ENCODE measurements at places on chromosomes 13 and 19. TPM values are rescaled to one million over a fixed set of nuclear protein-coding genes. Genes with fewer than 3 reads are reported as not detected.
A peak's percentile ranks its signal among the peaks of the same experiment; 100 is the strongest.

Gene EPS8L1
- 15.7 TPM for total RNA-seq

Gene DEDD2
- 110 TPM for total RNA-seq

Gene CD209
- not detected for total RNA-seq

Gene CRB3
- not detected for total RNA-seq

Gene ZFP14
- 8.2 TPM for total RNA-seq

Gene IFI30
- 109 TPM for total RNA-seq

Gene SGCG
- not detected for total RNA-seq

Gene KIR3DL1
- 34.7 TPM for total RNA-seq

DNA sequence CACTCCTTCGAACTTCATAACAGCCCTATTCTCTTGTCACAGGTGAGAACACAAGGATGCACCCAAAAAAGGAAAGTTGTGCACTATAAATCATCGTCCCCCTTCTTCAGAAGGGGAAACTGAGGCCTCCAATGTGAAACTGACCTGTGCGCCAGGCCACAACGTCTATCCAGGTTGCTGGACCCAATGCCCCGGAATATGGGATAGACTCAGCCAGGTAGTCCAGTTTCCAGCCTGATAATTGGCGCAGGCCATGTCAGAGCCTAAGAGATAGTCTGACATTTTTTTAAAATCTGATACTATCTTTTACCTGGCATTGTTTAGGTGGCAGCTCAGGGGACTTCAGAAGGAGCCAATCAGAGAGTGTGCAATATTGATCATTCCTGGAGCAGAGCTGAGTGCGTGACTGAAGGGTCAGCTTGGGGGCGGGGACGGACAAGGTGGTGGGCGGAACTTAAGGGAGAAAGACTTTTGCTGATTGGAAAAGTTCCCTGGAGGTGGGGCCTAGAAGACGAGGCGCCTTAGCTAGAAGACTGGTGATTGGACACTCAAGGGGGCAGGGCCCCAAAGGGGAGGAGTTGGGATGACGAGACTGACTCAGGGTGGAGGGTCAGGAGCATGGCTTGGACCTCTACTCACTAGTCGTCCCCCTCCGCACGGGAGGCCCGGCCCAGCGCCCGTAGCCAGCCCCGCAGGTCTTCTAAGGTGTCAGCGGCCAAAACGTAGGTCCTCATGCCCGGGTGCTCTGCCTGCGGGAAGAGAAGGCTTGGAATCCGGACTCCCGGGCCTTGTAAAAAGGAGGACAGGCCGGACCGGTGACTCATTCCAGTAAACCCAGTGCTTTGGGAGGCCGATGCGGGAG is 8.5 kb downstream of the PLEKHA4 start:
- DNase-seq: no peak

DNA sequence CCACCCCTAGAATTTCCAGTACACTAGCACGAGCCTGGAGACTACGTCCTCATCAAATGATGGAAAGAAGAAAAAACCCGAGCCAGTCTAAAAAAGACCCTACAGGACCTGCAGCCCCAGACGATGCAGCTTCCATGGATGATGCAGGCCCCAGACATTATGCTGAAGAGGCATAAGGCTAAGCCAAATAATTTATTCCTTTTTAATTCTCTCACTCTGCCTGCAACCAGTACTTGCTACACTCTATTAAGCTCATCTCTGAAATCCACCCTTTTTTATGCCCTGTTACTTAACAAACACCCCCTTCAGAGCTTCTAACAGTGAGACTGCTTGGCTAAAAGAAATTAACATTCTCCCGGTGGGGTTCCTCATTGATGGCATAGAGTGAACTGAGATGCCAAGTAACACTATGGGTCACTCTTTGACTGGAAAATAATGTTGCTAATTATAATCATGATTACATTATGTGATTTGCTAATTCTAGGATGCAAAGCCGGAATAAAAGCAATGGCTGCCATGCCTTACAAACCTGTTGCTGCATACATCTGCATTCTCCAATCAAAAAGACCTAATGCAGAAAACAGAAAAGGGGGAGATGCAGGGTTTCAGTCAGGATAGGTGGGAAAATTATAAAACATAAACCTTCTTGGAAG is 1462.4 kb downstream of the UQCRFS1 start:
- DNase-seq: no peak

DNA sequence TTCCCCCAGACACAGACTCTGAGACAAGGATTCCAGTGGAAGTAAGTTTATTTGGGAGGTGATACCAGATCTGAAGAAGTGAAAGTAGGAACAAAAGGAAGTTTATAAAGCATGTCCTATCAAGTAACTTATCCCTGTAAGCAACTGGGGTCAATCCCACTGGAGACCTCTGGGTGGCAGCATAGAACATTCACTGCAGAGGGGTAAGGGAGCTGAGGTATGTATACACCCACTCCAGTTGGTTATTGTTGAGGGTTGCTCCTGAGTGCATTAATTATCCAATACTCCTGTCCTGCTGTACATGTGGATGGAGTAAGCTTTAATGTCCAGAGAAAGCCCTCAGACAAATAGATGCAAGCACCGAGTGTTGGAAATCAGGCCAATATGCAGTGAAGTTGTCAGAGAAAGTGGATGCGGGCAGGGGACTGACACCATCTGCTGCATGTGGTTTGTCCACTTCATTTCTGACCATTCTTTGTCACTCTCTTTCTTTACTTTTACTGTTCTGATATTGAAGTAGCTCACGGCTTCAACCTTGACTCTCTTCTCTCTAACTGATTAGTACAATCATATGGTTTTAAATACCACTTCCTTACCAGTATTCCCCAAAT is 46.7 kb downstream of the NOTCH3 start:
- DNase-seq: peak; percentile 55

GRCh38 chr13:62357887-62358645 is 942.4 kb upstream of the PCDH20 start:
- no peak for DNase-seq

DNA sequence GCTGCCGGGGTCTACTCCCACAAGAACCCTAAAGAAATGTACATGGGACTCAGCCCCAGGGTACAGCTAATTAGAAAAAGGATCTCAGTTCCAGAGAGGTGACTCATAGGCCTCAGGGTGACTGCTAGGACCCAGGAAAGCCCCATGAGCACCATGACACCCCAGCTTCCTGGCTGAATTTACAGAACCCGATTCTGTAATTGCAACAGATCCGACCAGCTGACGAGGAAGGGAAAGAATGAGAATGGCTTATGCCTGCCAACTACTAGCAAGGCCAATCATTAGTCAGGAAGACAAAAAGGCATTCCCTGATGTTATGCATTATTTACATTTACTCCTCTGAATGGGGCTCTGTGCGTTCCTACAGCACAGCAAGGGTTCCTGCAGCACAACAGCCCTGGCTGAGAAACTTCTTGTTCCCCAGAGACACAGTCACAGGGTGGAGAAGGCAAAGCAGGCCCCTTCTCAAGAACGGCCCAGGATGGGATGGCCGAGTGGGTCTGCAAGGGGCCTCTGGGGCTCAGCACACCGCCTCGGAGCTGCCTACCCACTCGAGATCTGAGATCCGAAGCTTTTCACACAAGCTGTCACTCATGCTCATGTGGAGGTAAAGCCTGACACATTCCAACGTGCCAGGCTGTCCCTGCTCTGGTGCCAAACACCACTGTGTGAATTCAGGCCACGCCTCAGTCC is 27.2 kb downstream of the PBX4 start:
- peak; percentile 40 for DNase-seq

GRCh38 chr19:1098177-1099051 is 3.2 kb upstream of the POLR2E start:
- no peak for DNase-seq

DNA sequence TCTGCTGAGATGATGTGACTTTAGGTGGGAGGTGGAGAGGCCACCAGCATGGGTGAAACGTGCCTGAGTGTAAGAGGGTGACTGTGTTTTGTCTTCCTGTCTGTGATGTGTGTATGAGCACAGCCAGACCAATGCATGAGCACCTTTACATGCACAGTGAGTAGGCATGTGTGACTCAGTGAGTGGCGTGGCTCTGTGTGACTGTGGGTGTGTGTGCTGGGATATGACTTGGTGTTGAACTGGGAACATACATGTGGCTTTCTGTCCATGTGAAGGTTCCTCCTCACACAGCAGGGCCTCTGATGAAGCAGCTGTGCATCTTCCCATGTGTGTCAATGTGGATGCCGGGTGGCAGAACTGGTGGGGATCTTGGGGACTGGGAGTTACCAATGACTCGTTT is 19.9 kb upstream of the LGALS13 start:
- no peak for DNase-seq

GRCh38 chr13:26060357-26060756 is 8.5 kb upstream of the SHISA2 start:
- DNase-seq: no peak

GRCh38 chr13:44158881-44159632 is 214.6 kb upstream of the SERP2 start:
- DNase-seq: no peak

GRCh38 chr19:16244091-16244490 is 46.4 kb downstream of the AP1M1 start:
- peak; percentile 56 for DNase-seq

GRCh38 chr13:38824342-38824741 is 137.5 kb downstream of the FREM2 start:
- DNase-seq: no peak

GRCh38 chr13:98289339-98289945 is 112.4 kb upstream of the RNF113B start:
- no peak for DNase-seq

DNA sequence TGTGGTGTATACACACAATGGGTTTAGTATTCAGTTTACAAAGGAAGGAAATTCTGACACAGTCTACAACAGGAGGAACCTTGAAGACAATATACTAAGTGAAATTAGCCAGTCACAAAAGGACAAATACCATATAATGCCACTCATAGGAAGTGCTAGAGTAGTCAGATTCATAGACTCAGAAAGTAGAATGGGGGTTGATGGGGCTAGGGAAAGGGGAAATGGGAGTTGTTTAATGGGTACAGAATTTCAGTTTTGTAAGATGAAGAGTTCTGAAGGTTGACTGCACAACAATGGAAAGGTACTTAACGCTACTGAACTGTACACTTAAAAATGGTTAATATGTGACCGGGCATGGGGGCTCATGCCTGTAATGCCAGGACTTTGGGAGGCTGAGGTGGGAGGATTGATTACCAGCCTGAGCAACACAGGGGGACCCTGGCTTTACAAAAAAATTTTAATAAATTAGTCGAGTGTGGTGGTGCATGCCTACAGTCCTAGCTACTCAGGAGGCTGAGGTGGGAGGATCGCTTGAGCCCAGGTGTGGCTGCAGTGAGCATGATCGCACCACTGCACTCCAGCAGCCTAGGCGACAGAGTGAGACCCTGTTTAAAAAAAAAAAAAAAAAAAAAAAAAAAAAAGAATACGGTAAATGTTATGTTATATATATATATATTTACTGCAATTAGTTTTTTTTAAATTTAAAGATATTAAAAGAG is 45.0 kb downstream of the SLC15A1 start:
- DNase-seq: no peak
